Stimulated activated naive CD8-positive, alpha-beta T cell treated with anti-CD3 and anti-CD28 coated beads, Interleukin-15, amount 100 ng/mL, for 72 hours (primary cell): ENCODE measurements at places on chromosomes 11 and 22.

GRCh38 chr11:35622070-35622469, 3.8 kb downstream of the FJX1 start:
- DNase-seq: no peak

DNA sequence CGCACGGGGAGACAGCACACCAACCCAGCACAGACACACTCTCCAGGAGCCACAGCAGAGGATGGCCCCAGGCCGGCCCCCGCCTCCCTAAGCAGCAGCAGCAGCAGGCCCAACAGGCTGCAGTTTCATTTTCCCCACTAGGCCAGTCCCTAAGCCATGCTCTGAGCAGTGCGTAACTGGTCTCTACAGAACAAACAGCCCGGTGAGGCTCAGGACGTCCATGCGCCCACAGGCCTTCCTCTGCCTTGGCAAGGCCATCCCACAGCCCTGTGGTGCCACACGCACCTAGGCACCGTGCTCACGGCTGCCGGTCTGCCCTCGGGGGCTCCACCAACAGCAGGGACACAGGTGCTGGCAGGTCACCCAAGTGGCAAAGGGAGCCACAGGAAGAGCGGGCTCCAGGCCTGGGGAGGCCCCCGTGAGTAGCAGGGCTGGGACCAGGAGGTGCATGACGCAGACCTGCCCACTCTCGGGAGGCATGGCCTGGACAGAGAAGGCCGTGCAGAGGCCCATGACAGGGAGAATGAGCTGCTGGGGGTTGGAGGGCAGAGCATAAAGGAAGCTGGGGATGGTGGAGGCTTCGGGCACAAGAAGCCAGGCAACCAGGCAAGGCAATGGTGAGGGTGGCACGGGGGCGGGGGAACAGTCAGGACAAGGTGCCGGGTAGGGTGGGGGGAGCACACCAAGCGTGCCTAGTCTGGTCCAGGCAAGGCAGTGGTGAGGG, 1.4 kb upstream of the MOB2 start:
- no peak for DNase-seq

- no peak for DNase-seq
These were observed at the start of gene PLEKHB1 for GRCh38 chr11:73645972-73646631. Gene PLEKHB1 (plus strand): TSS chr11:73646581. CDS start chr11:73646609, 28 bp downstream.

- no peak for DNase-seq
These were observed 2.5 kb downstream of the MUC6 start for GRCh38 chr11:1034001-1034400.
